ENCODE measurements at places on chromosomes 2 and 18.

DNA sequence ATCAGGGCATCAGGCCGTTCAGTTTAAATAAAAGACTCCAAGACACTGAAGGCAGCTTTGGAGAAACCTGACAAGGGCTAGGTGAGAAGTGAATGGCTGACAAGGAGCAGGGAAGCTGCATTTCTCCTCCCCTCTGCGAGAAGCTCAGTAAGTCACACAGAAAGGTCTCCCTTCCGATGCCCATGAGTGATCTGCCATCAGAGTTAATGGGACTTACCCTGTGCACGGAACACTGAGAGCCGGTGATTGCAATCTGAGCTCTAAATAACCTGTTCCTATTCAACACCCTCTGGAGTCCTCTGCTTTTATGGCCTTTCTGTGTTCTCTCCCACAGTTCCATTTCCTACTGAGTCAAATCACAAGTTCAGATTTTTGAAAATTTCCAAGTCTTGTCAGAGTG lies 322.2 kb upstream of the MYT1L start:
- no peaks in the 10 kb centered on the region for H3K36me3 ChIP-seq
- H3K4me3 ChIP-seq = no peak overlapping the region
- H3K4me1 ChIP-seq = no peaks in the 10 kb centered on the region
- no peak overlapping the region for H3K27ac ChIP-seq
- H3K27me3 ChIP-seq = peaks cover 26% of the 10 kb centered on the region
- DNase-seq = no peak

DNA sequence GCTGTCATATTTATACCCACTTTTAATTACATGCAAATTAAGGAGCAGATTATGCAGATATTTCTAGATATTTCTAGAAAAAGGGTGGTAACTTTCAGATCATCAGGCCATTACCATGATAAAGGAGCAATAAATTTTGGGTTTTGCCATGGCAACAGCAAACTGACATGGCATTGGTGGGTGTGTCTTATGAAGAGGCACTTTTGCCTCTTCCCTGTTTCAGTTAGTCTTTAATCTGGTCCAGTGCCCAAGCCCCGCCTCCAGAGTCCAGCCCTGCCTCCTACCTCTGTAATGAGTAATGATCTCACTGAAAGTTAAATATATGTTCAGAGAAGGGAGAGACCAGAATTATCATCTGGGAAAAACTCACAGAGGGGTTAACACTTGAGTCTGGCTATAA lies 124.8 kb downstream of the SCG2 start:
- H3K27me3 ChIP-seq = no peaks in the 10 kb centered on the region
- H3K4me3 ChIP-seq = no peak overlapping the region
- no peak overlapping the region for H3K27ac ChIP-seq
- no peaks in the 10 kb centered on the region for H3K36me3 ChIP-seq

- H3K4me3 ChIP-seq = no peak overlapping the region
- H3K36me3 ChIP-seq = no peaks in the 10 kb centered on the region
- DNase-seq = no peak
- no peaks in the 10 kb centered on the region for H3K27me3 ChIP-seq
- no peaks in the 10 kb centered on the region for H3K4me1 ChIP-seq
- no peak overlapping the region for H3K27ac ChIP-seq
Measured at GRCh38 chr2:42243297-42243696, 74.1 kb downstream of the EML4 start.

- no peak overlapping the region for H3K27ac ChIP-seq
- no peak overlapping the region for H3K4me3 ChIP-seq
- DNase-seq = no peak
- H3K36me3 ChIP-seq = no peaks in the 10 kb centered on the region
Measured at GRCh38 chr2:197838579-197838978, 34.2 kb downstream of the PLCL1 start.

DNA sequence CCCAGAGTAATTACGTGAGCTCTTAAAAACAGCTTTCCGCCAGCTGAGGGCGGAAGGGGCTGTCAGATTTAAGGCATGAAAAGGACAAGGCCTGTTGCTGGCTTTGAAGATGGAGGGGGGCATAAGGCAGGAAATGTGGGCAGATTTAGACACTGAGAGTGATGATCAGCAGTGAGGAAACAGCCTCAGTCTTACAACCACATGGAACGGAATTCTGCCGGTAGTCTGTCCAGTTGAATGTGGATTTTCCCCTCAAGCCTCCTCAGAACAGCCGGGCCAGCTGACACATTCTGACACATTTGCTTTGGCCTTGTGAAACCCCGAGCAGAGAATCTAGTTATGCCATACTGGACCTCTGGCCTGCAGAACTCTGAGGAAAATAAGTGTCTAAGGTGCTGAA lies 16.6 kb downstream of the POLE4 start:
- H3K4me3 ChIP-seq = no peak overlapping the region
- H3K27ac ChIP-seq = no peak overlapping the region
- no peaks in the 10 kb centered on the region for H3K27me3 ChIP-seq
- no peaks in the 10 kb centered on the region for H3K36me3 ChIP-seq

DNA sequence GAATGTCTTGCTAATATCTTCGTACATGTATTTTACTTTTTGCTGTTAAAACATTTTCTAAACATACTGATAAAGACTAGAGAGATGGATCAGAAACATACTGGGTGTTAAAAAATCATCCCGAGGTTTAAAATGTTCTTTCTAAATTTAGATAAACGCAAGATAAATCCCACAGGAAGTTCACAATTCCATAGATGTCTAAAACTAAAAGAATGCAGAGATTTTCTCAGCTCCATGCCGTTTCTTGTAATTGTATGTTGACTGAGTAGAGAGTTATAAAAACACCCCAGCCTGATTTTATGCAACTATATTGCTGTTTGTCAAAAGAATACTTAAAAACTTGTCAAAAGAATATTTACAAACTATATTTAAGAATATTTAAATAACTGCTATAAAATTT lies 455.7 kb downstream of the ARHGAP15 start:
- H3K4me3 ChIP-seq = no peak overlapping the region
- H3K36me3 ChIP-seq = no peaks in the 10 kb centered on the region
- no peak for DNase-seq
- no peak overlapping the region for H3K27ac ChIP-seq

- no peaks in the 10 kb centered on the region for H3K36me3 ChIP-seq
- DNase-seq = no peak
- H3K4me1 ChIP-seq = no peaks in the 10 kb centered on the region
- H3K4me3 ChIP-seq = no peak overlapping the region
- no peak overlapping the region for H3K27ac ChIP-seq
- H3K27me3 ChIP-seq = no peaks in the 10 kb centered on the region
Measured at GRCh38 chr18:55289775-55290174, 298.2 kb downstream of the TCF4 start.

GRCh38 chr2:113173542-113174375 lies at the start of gene PSD4:
Gene PSD4 (plus strand): TSS chr2:113173971. CDS start chr2:113182457, 8,486 bp downstream.
- no peaks in the 10 kb centered on the region for H3K36me3 ChIP-seq
- H3K4me3 ChIP-seq = no peak within 1 kb of the TSS
- DNase-seq = no peak

DNA sequence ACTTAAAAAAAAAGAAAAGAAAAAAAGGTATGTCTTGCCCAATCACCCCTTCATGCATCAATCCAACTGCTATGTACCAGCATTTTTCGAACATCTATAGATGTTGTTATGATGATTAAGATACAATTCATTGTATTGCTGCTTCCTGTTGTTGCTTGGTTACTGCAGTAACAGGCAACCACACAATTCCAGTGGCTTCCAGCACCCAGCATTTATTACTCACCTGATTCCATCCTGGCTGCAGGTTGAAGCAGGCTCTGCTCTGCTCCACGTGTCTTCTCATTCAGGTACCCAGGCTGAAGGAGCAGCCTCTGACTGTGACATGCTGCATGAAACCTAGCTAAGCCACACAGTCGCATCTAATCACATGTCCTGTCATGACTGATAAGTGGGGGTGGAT lies 196.9 kb downstream of the INO80D start:
- no peak overlapping the region for H3K4me3 ChIP-seq
- H3K36me3 ChIP-seq = no peaks in the 10 kb centered on the region

DNA sequence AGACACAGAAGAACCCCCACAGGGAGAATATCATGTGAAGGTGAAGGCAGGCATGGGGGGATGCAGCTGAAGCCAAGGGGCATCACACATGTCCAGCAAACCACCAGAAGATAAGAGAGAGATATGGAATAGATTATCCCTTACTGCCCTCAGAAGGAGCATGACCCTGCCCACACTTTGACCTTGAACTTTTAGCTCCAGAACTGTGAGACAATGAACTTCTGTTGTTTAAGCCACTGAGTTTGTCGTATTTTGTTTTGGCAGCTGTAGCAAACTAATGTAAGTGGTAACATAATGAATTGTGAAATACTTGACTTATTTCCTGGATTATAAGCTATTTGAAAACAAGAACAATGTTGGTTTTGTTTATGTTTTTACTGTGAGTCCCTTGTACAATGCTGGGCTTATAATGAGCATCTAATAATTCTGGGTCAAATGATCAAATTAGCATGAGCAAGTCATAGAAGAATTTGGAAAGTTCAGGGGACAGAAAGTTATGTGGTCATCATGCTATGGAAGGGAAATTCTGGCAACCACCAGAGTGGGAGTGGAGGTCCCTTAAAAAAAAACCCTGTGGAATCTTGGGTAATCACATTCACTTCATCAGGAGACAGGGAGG lies 541.0 kb upstream of the KLHL29 start:
- DNase-seq = no peak
- H3K36me3 ChIP-seq = no peaks in the 10 kb centered on the region
- no peaks in the 10 kb centered on the region for H3K4me1 ChIP-seq
- no peak overlapping the region for H3K4me3 ChIP-seq
- no peak overlapping the region for H3K27ac ChIP-seq
- H3K27me3 ChIP-seq = no peaks in the 10 kb centered on the region

DNA sequence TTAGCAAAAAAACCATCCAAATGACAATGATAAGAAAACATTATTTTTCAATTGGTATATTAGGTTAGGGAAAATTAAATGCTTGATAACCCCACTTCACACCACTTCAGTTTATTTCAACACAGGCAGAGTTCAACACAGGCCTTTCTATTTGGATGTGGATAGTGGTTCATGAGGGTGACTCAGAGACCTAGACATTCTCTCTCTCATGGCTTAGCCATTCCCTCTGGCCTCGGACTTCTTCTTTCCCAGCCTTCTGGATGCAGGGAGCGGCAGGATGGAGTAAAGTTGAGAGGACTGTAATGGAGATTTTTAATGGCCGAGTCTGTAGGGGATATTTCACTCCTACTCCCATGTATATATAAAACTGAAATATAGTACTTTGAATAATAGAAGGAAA lies 109.7 kb downstream of the CTNNA2 start:
- no peak overlapping the region for H3K4me3 ChIP-seq
- H3K27me3 ChIP-seq = no peaks in the 10 kb centered on the region
- H3K27ac ChIP-seq = no peak overlapping the region
- H3K36me3 ChIP-seq = no peaks in the 10 kb centered on the region

- no peak for DNase-seq
- H3K36me3 ChIP-seq = no peaks in the 10 kb centered on the region
Measured at GRCh38 chr2:2324565-2325101, 6.4 kb downstream of the MYT1L start.

DNA sequence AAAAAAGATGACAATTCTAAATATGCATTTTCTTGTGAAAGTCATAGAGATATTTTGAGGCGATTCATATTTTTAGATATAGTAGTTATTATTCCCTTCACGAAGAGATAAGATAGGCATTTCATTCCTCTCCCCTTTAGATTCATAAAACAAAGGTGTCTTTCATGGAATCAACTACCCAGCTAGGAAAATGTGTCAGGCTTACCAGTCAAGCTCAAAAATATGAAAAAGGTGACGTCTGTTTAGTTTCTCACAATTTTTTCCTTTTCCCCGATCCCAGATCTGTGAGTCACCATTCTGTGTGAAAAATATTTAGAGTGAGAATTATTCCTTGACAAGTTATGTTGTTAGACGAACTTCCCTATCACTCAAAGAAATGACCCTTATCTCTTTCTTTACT lies 95.4 kb upstream of the FN1 start:
- H3K4me1 ChIP-seq = no peaks in the 10 kb centered on the region
- H3K36me3 ChIP-seq = no peaks in the 10 kb centered on the region
- H3K27ac ChIP-seq = no peak overlapping the region
- H3K27me3 ChIP-seq = no peaks in the 10 kb centered on the region

- no peaks in the 10 kb centered on the region for H3K4me1 ChIP-seq
- no peak overlapping the region for H3K27ac ChIP-seq
- H3K27me3 ChIP-seq = peaks cover 30% of the 10 kb centered on the region
- H3K4me3 ChIP-seq = no peak overlapping the region
- H3K36me3 ChIP-seq = no peaks in the 10 kb centered on the region
- no peak for DNase-seq
Measured at GRCh38 chr2:20999906-21000645, 43.8 kb downstream of the APOB start.

- H3K36me3 ChIP-seq = no peaks in the 10 kb centered on the region
- no peak overlapping the region for H3K4me3 ChIP-seq
- DNase-seq = no peak
- H3K27ac ChIP-seq = no peak overlapping the region
- H3K27me3 ChIP-seq = no peaks in the 10 kb centered on the region
- no peaks in the 10 kb centered on the region for H3K4me1 ChIP-seq
Measured at GRCh38 chr2:222819722-222820333, 41.0 kb upstream of the ACSL3 start.

DNA sequence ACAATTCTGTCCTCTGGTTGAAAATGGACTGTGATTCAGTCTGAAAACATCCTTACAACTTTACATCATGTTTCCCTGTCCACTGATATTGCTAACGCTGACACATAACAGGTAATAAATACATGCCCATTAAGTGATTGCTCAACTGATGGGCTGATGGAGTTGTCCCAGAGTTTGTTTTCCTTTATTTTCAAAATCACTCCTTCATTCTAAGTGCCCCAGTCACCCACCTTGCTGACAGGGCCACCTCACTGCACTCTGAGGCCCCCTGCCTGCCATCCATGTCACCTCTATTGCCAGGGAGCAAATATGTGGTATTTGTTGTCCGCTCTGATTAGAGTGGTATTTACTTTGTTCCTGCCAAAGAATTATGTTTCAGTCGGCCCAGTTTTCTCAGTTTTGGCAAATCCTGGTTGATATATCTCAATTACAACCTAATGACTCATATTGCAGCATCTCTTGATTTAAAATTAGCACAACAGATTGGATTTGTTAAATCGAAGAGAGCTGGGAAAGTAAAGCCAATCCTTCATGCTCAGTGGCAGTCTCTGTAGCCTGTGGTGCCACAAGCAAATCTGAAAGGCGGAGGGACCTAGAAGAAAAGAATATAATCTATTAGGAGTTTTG lies 105.1 kb downstream of the RDH14 start:
- no peaks in the 10 kb centered on the region for H3K4me1 ChIP-seq
- H3K27me3 ChIP-seq = peaks cover 51% of the 10 kb centered on the region
- H3K36me3 ChIP-seq = no peaks in the 10 kb centered on the region
- DNase-seq = no peak
- no peak overlapping the region for H3K27ac ChIP-seq
- H3K4me3 ChIP-seq = no peak overlapping the region

DNA sequence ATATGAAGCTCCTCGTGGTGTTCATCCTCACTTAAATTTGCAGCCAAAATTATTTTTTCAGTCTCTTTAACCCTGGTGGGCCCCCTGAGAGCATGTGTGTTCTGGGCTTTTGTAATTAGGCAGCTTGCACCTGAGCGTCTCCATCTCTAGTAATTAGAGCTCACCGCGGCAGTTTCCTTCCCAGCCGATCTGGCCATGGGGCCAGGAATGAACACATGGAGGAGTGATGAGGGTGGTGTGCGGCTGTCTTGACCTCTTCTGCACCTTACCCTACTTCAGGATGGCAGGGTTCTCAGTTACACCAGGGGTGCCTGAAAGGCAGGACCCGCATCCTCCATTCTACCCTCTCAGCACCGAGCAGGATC lies 98.5 kb downstream of the AFF3 start:
- H3K27ac ChIP-seq = no peak overlapping the region
- H3K4me1 ChIP-seq = no peaks in the 10 kb centered on the region
- no peak for DNase-seq
- H3K4me3 ChIP-seq = no peak overlapping the region
- H3K36me3 ChIP-seq = no peaks in the 10 kb centered on the region
- H3K27me3 ChIP-seq = peaks cover 63% of the 10 kb centered on the region
